CD4-positive, alpha-beta T cell treated with Interleukin-2 at 100 ng/mL for 4 hours (primary cell): ENCODE measurements at places on chromosomes 5 and 9.

DNA sequence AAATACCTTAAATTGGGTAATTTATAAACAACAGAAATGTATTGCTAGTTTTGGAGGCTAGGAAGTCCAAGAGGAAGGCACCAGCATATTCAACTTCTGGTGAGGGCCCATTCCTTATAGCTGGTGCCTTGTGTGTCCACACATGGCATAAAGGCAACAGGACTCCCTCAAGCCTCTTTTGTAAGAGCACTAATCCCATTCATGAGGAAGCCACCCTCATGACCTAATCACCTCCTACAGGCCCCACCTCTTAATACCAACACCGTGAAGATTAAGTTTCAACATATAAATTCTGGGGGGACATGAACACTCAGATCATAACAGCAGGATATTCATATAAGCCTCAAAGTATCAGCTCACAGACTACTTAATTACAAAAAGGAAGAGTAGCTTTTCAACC, 4.0 kb upstream of the PLAC8L1 start:
- no peak for DNase-seq

DNA sequence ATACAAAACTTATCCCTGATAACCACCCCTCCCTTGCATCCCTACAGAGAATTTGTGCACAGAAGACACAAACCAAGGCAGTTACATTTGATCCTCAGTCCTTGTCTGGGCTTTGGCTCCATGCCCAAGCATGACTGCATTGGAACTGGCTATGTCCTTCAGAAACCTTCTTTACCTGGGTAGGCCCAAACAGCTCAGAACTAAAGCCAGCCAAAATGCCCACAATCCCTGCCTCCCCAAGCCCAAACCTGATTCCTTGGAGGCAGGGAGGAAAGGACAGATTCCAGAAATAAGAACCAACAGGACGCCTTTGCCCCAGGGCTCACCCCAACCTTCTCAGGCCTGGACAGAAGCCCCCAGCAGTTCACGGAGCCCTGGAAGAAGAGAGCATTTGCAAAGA, 8.2 kb downstream of the IL17B start:
- no peak for DNase-seq

DNA sequence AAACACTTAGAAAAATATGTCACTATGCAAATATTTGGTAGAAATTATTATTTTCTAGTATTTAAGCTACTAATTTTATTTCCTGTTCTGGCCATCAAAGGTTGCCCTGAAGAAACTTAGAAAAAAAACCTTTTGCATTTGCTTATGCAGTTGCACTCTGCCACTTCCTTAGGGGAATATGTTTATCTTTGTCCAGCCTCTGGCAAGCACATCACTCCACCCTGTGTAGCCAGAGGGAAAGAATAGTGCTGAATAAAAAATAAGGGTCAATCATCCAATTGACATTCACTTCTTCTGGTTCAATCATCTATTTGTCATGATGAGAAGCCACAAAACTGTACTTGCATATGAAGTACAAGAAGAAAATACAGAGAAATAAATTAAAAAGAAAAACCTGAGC, 72.8 kb downstream of the CETN3 start:
- DNase-seq: no peak

GRCh38 chr5:119409235-119409815, 43.0 kb upstream of the HSD17B4 start:
- DNase-seq: peak; percentile 30

DNA sequence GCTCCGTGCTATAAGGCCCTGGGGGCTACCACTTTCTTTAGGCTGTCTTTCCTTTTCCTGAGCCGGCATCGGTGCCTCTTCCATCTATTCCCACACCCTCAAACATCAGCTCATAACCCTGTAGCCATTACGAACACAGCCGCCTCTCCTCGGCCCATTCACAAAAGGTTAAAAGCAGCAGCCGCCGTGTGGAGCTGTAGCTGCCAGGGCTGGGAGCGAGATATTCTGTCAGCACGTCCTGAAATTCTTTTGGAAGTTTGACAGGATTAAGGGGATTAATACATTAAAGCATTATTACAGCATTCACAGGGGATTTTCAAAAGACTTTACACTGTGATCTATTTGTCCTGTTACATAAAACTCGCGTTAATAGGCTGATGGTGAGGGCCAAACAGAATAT, 428.2 kb downstream of the CDK5RAP2 start:
- no peak for DNase-seq

DNA sequence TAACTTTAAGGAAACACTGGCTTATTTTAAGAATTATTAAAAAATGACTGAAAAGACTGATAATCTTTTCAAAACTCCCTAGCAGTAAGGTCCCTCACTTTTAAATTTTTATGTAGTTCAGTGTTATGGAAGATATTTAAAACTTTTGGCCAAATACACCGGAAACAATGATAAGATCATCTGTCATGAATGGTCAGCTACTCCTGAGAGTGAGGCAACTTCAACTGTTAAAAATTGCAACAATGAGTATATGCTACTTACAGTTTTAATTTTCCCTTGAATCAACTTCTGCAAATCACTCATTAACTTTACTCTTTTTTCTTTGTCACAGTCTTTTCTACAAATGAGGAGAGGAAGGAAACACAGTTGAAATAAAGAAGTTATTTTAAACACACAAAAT, 10.8 kb downstream of the PUM3 start:
- DNase-seq: no peak

GRCh38 chr5:150248946-150249345, 40.6 kb downstream of the CAMK2A start:
- DNase-seq: no peak

DNA sequence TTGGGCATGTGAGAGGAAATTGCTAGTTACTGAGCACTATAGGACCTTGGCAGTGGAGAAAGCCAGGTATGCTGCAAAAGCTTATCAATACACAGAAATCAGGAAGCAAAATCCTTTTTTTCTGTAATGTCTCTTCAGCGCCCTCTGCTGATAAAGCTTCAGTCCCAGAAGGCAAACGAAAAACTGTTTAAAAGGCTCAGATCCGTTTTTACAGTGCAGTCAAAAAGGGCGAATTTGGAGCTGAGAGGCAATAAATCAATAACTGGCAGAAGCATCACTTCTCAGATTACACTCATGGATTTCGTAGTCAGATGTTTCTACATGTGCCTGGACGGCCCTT, 1.1 kb upstream of the MAN2A1 start:
- DNase-seq: peak; percentile 48

DNA sequence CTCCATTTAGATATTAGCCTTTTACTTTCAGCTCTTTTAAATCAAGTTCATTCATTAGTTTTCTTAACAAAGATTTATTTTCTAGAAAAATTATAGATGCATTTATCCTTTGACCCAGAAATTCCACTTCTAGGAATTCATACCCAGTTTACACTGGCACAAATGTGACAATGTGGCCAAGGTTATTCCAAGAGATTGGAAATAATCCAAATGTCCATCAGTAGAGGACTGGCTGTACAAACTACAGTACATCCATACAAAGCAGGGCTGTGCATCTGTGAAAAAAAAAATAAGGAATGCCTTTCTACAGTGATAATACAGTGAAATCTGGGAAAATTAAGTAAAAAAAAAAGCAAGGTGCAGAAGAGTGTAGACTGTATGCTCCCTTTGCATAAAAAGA, 149.2 kb downstream of the GABBR2 start:
- no peak for DNase-seq

DNA sequence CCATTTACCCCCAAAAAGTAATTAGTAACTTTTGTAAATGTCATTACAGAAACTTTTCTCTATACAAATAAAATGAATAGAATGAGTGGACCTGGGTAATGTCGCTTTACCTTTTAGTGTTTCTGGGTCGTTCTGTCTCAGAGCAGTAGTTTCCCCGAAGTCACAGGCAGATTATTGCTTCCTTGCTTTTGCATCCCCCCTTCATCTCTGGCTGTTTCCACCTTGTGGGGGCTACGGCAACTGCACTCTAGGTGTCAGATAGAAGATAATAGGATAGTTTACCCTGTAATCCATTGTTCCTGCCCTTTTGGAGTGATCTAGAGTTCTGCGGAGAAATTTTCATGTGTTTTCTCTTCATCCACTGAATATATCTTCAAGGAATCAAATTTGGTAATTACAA, 68.7 kb downstream of the PRR16 start:
- no peak for DNase-seq

- DNase-seq: no peak
Observed at GRCh38 chr9:70529833-70530232, 115.4 kb upstream of the KLF9 start.

DNA sequence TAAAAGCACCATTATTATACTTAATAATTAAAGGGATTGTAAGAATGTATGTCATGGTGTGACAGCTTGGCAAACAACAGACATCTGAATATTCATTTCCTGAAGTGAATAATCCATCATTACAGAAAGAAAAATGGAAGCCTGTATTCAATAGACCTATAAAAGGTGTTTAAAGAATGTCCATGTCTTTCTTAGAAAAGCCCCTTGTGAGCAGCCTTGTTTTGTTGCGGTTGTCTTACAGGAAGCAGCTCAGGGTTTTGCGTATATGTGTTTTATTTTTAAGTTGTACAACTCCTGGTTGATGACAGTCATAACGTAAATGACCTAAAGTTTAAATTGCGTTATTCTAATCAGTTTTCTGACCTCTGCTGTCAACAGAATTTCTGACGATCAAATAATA, 53.8 kb downstream of the CAST start:
- DNase-seq: peak; percentile 45

DNA sequence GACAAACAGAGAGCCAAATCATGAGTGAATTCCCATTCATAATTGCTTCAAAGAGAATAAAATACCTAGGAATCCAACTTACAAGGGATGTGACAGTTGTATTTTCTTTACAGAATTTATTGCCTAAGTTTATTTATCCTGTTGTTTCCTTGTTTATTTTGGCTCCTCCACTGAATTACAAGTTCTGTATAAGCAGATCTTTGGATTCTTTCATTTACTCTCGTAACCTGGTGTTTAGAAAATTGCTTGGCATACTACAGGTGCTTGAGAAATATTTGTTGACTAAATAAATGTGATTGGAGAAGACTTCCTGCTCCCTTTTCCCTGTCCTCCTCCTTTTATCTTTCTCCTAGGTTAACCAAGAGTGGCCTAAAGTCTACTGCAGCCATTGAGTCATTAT, 455.6 kb downstream of the TMEM38B start:
- no peak for DNase-seq

- DNase-seq: no peak
Observed at GRCh38 chr5:107806271-107806670, 135.5 kb upstream of the EFNA5 start.

DNA sequence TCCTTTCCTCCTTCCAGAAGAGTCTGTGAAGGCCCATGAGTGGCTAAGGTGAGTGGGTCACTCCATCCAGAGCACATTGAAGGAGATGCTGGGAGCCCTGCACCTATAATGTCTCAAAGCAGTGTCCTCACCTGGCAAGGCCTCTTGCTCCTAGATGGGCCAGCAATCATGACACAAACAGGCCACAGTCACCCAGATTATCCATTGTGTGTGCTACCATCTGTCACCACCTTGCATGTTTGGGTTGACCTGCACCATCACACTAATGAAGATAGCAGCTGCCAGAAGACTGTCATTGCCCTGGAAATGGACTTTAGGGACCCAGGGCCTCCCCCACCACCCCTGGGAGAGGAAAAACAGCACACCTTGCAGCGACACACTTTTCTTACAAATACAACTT, 69.6 kb downstream of the GABBR2 start:
- no peak for DNase-seq

GRCh38 chr5:31786090-31786631, 147.2 kb downstream of the PDZD2 start:
- DNase-seq: no peak

DNA sequence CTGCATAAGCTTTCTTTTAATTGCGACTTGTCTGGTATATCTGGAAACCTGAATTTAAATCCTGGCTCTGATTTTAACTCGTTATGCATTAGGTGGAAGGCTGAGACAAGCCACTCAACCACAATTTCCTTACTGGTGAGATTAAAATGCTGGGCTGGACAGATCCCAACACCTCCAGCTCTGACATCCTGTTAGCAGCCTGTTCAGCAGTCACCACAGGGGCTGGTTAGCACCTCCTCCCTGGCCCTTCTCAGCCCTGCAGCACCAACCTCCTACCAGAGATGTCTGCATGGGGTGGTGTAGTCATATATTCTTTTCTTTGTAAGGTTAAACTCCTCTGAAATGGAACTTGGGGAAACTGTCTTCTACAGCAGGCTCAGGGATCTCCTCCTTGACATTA, 156.5 kb upstream of the NFIL3 start:
- DNase-seq: no peak

DNA sequence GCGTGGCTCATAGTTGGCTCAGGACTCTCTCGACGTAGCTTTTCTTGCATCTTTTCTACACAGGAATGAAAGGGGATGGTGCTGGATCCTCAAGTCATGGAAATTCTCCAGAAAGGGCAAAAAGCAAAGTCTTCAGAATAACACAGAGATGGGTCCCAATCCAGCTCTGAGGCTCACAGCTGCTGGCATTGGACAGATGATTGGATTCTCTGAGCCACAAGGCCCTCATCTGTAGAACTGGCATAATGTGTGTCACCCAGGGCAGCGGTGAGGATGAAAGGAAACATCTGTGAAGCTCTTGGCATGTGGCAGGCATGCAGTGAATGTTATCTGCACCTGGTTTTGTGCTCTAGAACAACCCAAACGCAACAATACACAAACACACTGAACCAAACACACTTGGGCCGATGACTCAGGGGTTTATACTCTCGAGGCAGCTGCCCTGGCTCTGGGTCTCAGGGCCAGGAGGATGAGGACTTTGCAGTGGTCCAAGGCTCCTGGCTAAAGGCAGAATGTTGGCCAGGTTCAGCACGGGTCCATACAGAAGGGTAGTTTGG, 64.0 kb upstream of the UBTD2 start:
- no peak for DNase-seq

DNA sequence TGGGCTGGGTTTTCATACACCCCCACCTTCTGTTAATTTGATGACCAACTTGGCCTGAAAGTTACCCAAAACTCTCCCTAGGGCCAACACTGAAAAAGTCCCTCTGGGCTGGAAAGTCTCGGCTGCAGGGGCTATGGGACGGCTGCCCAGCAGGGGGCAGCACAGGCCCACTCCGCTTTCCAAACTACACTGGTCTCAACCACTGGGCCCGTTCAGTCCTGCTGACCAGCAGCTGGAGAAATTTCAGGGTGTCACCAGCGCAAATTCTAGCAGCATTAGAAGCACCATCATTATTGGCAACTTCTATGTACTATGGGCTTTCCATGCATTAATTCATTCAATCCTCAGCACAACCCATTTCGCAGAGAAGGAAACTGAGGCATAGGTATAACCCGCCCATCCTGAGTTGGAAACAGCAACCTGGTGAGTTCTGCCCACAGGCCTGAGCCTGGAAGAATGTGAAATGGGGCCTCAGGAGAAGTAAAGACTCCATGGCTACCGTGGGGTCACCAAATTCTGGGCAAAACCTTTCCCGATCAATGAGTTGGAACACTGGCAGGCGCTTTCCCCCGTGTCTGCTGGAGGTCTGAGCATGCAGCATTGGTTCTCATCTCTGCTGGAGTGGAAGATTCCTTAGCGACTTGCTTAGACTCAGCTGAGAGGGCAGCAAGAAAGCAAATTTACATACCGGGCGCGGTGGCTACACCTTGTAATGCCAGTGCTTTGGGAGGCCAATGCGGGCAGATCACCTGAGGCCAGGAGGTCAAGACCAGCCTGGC, 9.7 kb downstream of the ORM2 start:
- peak; percentile 53 for DNase-seq
